ENCODE measurements at places on chromosomes 5 and 9.

DNA sequence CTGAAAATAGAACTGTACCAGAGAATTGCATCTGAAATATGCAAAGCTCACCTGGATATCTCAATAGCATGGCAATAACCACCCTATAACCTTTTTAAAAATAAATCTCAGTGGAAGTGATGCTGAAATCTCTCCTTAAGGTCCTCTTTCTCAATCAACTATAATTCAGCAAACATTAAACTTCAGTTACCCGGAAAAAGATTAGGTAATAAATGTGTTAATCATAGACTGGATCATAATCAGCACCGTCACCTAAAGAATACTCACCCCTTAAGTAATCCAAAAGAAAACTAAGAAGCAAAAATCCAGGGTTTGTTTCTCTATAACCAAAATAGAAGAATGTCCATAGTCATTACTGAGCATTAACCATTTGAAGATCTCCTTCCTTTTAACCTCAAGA, 44.3 kb upstream of the DENND4C start:
- no peak for DNase-seq

GRCh38 chr9:112921549-112921948, 30.9 kb upstream of the SLC46A2 start:
- DNase-seq: no peak

DNA sequence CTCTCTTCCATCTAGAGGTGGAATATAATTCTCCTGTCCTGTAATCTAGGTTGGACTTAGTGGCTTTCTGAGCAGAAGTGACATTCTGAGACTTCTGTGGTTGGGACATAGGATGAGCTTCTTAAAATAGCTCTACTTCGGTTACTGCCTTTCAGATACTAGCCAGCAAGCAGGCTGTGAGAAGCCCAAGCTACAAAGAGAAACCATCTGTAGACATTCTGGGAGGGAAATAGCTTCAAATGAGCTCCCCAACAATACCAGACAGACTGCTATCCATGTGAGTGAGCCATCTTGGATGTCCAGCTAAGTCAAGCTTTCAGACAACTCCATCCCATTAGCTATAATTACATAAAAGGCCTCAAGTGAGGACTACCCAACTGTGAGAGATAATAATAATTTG, 568.9 kb downstream of the DMRTA1 start:
- DNase-seq: no peak

GRCh38 chr9:110872920-110873319, 165.3 kb downstream of the LPAR1 start:
- no peak for DNase-seq

DNA sequence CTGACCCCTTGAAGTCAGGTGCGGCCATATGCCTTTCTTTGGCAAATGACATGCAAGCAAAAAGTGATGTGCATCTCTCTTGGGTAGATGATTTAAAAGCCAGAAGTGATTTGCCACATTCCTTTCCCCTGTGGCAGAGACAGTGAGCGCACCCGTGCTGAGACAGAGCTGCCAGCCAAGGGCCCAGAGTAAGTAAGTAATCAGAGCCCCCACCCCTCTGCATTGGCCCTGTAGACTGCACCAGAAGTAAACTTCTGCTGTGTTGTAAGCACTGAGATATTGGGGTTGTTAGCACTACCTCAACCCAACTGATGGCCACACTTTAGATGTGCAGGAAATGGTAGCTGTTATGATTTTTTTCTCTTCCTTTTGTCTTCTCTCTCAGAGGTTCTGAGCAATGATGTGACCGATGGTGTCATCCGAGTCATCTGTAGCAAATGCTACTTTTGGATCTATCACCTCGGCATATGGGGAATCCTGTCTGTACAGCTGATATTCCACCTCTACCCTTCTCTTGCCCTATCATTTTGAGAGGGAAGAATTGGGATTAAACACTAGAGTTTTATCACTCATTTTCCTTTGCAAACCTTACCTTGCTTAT, 58.0 kb downstream of the DOCK2 start:
- no peak for DNase-seq

GRCh38 chr9:89175828-89176261, 2.8 kb downstream of the SHC3 start:
- DNase-seq: no peak

- DNase-seq: no peak
Measured at GRCh38 chr5:120703918-120704587, 240.0 kb downstream of the PRR16 start.

All from activated T-cell treated with anti-CD3 and anti-CD28 coated beads for 48 hours (primary cell).